Gastroesophageal sphincter (tissue), 4 donors: ENCODE measurements at places on chromosomes 3 and 15. TPM values are rescaled to one million over a fixed set of nuclear protein-coding genes. Genes with fewer than 3 reads are reported as not detected.

- no peak for ATAC-seq
Observed at GRCh38 chr3:133674290-133674919, 12.7 kb upstream of the TOPBP1 start.

- ATAC-seq, result no peak
Observed at GRCh38 chr15:80202641-80203360, 49.2 kb downstream of the CTXND1 start.

DNA sequence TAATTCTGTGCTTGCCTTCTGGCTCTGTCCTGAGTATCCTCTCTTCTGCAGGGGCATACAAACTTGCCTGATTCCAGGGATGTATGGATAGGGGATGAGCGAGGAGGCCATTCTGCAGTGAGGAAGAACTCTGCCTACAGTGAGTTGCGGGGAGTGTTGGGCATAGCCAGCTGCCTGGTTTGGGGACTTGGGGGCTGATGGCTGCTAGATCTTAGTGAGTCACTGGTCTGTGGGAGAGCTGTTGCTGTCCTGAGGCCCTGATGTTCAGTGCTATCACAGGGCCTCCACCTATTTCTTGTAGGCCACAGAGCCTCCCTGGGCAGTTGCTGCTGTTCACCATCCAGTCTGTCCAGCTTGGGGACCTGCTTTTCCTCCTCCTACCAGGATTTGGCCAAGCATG, 20.3 kb downstream of the CDAN1 start:
- no peak for ATAC-seq

DNA sequence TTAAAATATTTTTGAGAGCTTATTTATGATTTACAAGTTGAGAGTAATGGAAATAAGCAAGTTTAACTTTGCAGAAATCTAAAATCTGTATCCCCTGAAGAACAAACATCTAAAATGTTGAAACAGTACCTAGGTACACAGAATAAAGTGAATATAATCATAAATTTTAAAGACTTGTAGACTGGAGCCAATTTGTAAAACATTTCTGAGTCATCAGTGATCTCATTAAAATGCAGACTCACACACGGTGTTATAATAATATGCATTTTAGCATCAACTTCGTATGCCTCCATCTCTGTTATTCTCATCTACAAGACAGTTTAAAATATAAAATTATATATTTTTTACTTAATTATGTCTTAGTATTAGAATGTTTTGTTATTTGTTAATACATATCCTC, 399.5 kb upstream of the GOLIM4 start:
- ATAC-seq, result no peak

DNA sequence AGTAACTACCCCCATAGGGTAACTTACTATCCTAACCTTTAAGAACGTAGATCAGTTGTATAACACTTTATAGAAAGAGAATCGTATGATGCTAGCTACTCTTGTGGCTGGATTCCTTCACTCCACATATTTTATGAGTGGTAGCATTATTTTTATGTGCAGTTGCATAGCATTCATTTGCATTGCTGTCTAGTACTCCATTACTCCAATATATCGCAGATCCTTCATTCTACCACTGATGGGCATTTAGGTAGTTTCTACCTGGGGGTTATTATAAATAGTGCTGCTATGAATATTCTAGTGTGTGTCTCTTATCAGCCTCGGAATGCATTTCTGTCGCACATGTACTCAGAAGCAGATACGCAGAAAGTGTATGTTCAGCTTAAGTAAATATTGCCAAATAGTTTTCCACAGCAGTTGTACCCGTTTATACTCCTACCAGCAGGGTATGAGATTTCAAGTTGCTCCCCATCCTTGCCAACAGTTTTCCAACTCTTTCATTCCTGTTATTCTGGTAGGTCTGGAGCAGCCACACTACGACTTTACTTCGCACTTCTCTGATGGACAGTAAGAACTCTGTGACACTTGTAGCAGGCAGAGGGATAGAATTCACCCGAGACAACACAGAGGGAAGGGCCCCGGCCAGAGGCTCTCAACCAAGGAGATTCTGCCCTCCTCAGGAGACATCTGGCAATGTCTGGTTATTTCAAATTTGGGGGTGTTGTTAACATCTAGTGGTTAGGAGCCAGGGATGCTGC, 9.8 kb upstream of the VGLL4 start:
- no peak for ATAC-seq

- no peak for ATAC-seq
Observed at GRCh38 chr3:156764751-156765150, 61.4 kb upstream of the LEKR1 start.

TMEM212 gene
- not detected for total RNA-seq
